Left kidney (tissue), 8 donors: ENCODE measurements at places on chromosomes 3 and 15. TPM values are rescaled to one million over a fixed set of nuclear protein-coding genes. Genes with fewer than 3 reads are reported as not detected.

Gene ACKR2
- polyA plus RNA-seq: 2.7 TPM

Gene GOLGA8G
- polyA plus RNA-seq: 0.08 TPM

Gene CCDC191
- 31.1 TPM for polyA plus RNA-seq

Gene PRR23A
- polyA plus RNA-seq: not detected

DNA sequence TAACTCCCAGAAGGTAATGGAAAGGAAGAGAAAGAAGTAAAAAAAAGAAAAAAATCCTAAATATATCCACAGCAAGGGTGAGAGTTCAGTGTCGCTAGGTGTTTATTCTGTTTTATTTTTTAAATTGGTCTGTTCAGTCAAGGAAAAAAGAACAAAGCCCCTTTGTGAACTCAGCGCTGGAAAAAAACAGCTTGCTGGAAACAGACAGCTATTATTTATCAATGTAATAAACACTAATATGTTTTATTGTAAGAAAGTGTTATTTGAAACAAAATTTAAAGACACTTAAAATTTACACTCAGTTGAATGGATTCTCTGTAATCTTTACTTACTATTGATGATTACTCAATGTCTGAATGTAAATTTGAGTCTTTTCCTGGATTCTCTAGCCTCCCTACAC is 32.3 kb upstream of the LEKR1 start:
- DNase-seq: no peak

Gene GABRB3
- 6.0 TPM for polyA plus RNA-seq

DNA sequence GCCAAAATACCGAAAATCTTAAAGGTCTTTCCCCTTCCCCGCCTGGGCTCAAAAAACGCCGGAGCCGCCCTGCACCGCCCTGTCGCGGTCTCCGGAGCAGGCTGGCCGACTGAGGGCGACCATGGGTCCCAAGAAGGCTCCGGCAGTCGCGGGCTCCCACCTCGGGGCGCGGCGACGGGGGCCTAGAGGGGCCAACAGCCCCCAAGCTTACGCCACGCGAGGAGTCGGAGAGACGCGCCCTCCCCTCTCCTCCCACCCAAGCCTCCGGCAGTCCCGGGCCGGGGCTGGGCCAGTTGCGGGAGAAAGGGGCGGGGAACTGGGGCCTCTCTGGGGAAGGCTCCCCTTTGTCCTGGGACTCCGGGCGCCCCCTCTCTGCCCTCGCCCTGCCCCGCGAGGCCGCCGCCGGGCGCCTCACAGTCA is 69.2 kb downstream of the GOLGA8B start:
- DNase-seq: peak; percentile 32

Gene UCN2
- 0.37 TPM for polyA plus RNA-seq

- peak; percentile 57 for DNase-seq
Measured at GRCh38 chr3:105938101-105938500, 69.3 kb upstream of the CBLB start.

- no peak for DNase-seq
Measured at GRCh38 chr3:63968612-63969350, 54.5 kb downstream of the PSMD6 start.

DNA sequence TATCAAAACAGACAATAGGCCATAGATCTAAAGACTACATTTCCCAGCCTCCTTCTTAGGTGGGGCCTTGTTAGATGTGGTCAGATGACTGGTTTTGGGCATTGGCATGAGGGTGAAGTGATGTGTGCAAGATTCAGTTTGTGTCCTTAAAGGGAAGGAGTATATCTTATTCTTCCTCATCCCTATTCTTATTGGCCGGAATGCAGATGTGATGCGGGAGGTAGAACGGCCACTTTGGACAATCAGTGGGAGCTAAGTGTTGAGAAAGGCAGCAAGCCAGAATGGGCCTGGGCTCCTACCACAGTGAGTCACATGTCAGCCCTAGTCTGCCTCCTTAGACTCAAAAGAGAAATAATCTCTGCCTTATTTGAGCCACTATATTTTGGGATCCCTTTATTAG is 89.8 kb upstream of the MEX3B start:
- DNase-seq: no peak

Gene SYNPR
- polyA plus RNA-seq: not detected

Gene EHHADH
- 30.8 TPM for polyA plus RNA-seq

Gene HRG
- 2.0 TPM for polyA plus RNA-seq

DNA sequence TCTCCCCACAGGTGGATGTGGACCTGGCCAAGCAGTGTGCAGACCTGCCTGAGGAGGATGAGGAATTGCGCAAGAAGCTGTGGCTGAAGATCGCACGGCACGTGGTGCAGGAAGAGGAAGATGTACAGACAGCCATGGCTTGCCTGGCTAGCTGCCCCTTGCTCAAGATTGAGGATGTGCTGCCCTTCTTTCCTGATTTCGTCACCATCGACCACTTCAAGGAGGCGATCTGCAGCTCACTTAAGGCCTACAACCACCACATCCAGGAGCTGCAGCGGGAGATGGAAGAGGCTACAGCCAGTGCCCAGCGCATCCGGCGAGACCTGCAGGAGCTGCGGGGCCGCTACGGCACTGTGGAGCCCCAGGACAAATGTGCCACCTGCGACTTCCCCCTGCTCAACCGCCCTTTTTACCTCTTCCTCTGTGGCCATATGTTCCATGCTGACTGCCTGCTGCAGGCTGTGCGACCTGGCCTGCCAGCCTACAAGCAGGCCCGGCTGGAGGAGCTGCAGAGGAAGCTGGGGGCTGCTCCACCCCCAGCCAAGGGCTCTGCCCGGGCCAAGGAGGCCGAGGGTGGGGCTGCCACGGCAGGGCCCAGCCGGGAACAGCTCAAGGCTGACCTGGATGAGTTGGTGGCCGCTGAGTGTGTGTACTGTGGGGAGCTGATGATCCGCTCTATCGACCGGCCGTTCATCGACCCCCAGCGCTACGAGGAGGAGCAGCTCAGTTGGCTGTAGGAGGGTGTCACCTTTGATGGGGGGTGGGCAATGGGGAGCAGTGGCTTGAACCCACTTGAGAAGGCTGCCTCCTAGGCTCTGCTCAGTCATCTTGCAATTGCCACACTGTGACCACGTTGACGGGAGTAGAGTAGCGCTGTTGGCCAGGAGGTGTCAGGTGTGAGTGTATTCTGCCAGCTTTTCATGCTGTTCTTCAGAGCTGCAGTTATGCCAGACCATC is 8.6 kb downstream of the VPS18 start:
- DNase-seq: no peak
